ENCODE measurements at places on chromosomes 16 and 17.

- no peak for DNase-seq
Measured at GRCh38 chr17:40493697-40494096, 7.7 kb downstream of the TNS4 start.

DNA sequence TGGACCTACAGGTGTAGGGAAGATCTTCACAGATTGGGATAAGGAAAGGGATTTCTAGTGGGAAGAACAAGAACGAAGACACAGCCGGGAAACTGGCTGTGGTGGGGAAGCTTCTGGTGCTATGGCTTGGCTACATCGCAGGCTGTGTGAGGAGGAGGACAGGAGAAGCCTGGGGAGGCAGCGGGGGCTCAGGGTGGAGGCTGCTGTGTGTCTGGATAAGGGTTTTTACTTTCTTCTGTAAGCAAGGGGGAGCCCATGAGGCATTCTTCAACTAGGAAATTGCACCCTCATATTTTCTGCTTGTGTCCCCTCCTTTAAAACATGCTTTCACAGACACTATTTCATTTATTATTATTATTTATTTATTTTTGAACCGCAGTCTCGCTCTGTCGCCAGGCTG is 2.9 kb upstream of the RHBDF2 start:
- DNase-seq = no peak

DNA sequence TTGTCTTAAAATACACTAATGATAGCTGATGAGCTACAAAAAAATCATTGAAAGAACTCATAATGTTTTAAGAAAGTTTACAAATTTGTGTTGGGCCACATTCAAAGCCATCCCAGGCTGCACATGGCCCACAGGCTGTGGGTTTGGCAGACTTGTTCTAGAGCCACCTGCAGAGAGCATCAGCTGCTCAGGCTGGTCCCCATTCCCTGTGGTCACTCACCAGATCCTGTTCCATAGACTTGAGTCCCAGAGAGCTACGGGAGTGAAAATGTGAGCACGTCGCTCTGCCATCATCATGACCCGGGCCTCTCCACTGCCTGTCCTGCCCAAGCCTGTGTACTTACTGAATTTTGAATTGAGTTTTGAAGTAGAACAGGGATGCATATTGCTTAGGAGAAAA is 6.9 kb downstream of the SLC26A11 start:
- no peak for DNase-seq

- no peak for DNase-seq
Measured at GRCh38 chr17:48352630-48353029, 77.4 kb downstream of the SKAP1 start.

GRCh38 chr17:68784431-68784830 is 170.8 kb downstream of the ABCA8 start:
- DNase-seq = no peak

DNA sequence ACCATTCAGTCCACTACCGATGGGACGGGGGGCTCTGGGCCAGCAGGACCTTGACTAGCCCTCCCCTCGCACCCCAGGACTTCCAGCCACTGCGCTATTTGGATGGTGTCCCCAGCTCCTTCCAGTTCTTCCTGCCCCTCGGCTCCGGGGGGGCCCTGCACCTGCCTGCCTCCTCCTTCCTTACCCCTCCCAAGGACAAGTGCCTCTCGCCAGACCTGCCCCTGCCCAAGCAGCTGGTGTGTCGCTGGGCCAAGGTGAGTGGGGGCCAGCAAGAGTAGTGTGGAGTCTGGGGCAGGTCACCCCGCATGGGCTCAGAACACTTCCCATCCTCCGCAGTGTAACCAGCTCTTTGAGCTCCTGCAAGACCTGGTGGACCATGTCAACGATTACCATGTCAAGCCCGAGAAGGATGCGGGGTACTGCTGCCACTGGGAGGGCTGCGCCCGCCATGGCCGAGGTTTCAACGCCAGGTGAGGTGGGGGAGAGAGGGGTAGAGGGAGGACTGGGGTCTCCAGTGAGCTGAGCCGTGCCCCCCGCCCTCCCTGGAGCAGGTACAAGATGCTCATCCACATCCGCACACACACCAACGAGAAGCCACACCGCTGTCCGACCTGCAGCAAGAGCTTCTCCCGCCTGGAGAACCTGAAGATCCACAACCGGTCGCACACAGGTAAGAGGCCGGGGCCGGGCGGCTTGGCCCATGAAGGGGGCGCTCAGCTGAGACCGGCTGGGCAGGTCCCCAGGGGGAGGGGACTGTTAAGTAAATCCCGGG is 16.2 kb downstream of the PAM16 start:
- DNase-seq = no peak

- DNase-seq = no peak
Measured at GRCh38 chr16:57600952-57601580, 27.4 kb upstream of the ADGRG1 start.

- DNase-seq = peak; percentile 29
Measured at GRCh38 chr16:89094252-89094879, 714 bp downstream of the ACSF3 start.

DNA sequence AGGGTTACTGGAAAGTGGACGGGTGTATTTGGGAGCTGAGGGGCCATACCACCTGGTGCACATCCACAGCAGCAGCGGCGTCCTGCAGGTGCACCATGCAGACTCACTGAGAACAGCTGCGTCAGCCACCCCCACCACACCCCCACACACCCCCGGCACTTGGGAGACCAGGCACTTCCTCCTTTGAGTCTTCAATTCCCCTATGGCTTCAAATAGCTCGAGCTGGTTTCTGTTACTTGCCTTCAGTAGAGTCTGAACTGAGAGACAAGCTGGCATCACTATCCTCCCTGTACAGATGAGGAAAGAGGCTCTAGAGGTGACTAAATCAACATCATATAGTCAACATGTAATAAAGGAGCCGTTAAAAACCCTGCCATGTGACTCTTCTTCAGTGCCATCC is 15.4 kb downstream of the CUEDC1 start:
- no peak for DNase-seq

GRCh38 chr16:86307514-86307903 is 202.8 kb upstream of the FOXF1 start:
- DNase-seq = peak; percentile 72

DNA sequence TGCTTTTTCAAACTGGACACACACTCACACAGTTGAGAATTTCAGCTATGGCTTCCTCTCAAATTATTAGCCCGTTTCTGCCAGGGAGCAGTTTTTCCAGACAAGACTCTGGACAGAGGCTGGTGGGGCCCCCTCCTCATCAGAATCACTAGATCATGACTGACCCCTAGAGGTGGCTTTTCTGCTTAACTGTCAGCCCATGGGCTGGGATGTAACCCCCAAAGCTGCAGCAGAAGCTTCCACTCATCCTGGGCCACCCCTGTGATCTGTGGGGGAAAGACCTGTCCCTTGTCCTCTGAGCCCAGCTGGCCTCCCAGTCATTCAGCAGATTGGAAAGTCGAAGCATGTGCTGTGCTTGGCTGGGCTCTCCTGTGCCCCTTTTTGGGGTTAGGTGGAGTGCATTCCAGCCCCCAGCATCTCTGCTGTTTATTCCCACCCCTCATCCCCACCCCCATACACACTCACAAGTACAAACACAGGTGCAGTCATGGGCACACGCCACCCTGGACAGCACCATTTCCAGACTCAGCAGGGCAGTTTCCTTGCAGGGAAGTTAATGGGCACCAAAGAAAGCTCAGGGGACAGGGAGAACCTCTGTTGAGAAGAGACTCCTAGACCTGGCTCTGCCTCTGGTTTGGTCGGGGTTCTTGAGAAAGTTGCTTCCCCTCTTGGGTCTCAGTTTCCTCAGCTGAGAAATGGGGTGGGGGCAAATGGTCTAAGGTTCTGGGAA is 77.6 kb upstream of the RBL2 start:
- DNase-seq = no peak

DNA sequence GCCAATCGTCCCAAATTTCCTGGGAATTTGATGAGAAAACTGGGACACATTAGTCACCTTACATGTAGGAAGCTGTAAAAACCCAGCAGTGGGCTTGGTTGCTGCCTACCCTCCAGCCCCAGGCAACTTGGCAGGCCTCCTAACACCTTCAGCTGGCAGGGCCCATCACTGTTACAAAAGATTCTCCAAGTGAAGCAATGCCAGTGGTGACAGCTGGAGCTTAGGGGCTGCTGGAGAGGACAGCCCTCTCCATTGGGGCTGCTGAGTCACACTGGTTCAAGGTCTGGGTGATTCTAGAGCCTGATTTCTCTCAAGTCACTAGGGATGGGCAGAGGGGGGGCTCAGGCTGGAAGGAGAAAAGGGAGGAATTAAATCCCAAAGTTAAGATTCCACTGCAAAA is 180.6 kb downstream of the COPRS start:
- peak; percentile 72 for DNase-seq

DNA sequence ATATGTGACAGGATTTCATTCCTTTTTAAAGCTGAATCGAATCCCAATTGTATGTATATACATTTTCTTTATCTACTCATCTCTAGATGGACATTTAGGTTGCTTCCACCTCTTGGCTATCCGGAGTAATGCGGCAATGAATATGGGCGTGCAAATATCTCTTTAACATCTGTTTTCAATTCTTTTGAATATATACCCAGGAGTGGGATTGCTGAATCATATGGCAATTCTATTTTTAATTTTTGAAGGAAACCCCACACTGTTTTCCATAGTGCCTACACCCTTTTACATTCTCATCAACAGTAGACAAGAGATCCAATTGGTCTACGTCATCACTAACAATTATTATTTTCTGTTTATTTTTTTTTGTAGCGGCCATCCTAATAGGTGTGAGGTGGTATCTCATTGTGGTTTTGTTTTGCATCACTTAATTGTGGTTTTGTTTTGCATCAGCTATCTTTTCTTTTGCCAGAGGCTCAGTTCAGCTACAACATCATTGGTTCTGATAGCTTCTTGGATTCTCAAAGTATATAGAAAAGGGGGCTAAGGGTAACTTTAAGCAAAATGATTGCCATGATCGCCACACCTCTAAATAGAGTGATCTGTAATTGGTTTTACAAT is 25.6 kb upstream of the MAP2K6 start:
- DNase-seq = no peak

DNA sequence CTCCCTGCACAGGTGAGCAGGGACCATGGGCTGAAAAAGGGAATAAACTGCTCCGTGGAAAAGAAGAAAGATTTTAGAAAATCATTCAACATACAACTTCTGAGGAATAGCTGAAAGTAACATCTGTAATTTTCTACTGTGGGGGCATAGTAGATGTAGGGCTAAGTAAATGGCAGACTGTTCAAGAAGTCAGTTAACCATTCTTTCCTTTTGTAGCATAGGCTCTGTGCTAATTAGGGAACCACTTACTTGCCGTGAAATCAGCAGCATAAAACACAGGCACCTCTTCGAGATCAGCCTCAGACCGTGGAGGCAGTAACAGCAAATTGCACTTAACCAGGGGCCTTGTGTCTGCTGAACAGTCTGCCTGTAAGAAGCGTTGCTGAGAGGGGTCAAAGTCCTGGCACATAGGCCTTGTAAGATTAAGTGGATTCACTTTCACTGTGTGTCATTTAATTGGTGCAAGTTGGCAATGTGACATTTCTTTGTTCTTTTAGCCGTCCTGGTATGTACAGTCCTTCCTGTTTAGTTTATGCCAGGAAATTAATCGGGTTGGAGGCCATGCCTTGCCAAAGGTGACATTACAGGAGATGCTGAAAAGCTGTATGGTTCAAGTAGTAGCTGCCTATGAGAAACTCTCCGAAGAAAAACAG is 10.4 kb downstream of the COG1 start:
- DNase-seq = peak; percentile 36

DNA sequence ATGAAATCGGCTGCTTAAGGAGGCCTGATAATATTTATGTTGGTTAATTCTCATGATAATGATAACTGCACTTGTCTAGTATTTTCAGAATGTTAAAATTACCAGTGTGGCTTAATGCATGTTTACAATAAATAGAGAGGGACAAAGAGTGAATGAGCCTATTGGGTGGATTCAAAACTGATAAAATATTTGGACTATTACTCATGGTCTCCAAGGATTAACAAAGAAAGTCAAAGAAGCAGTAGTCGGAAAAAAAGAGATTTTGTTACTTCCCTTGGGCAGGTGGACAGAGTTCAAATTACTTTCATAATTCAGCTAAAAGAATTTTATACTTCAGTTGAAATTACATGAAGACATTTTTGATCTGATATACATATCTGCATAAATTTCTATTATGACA is 258.2 kb upstream of the PMFBP1 start:
- DNase-seq = no peak

GRCh38 chr16:6993544-6993943 is 339.1 kb upstream of the RBFOX1 start:
- no peak for DNase-seq

- DNase-seq = no peak
Measured at GRCh38 chr17:70668276-70668937, 499.1 kb downstream of the KCNJ2 start.

DNA sequence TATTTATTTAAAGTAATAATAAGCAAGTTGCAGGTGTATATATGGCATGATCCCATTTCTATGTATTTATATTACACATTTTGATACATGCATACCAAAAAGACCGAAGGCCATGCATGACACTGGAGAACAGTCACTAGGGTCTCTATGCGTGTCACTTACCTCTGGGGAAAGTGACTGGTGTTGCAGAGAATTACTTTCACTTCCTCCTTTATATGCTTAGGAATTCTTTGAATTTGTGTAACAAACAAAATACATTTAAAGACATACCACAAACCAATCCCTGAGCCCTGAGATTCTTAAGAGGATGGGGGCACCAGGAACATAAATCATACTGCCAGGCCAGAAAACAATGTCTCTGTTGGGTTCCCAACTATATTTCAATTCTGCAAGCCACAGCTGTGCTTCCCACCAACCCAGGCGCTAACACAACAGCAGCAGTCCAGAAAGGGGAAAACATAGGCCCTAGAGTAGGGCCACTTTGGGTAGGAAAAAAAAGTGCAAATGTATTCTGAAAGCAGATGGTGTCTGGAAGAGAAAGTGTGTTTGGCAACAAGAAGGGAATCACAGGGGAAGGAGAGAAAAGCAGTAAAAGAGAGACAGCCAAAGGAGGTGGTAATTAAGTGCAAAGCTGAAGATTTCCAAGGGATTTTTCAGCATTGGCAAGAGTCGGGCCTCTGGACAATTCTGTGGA is 24.5 kb upstream of the HYDIN start:
- no peak for DNase-seq

DNA sequence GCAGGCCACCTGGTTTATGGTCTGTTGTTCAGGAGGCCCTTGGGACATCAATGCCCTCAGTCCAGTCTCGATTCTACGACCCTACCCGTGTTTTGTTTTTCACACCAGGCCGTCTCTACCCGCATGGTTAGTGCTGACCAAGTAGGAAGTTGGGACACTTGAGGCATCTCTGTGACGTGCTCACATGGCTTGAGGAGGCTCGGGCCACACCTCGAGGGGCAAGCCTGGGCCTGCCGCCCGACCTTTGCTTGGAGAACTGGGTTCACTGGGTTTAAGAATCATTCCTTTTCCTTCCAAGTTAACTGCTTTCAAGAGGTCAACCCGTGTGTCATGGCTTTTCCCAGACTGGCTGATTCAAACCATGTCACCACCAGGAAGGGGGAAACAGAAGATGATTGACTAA is 86.8 kb downstream of the CMIP start:
- no peak for DNase-seq

DNA sequence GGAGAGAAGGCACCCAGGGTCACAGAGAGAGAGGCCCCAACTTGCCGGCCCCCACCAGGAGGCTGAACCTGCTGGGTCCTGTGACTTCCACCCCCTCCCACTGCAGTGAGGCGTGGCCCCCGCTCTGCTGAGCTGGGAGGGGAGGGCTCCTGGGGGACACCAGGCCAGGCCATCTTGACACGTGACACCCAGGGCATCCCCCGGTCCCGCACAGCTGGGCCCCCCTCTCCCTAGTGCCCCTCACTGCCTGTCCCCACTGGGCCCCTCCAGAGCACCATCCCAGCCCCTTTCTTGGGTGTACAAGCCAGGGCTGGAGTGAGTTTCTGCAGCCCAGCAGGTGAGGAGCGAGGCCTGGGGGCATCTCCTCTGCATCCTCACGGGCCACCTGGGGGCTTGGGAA is 12.4 kb downstream of the UBALD1 start:
- no peak for DNase-seq

All from EH (cell line).